ENCODE measurements at places on chromosomes 12 and 14.
A peak's percentile ranks its signal among the peaks of the same experiment; 100 is the strongest.

DNA sequence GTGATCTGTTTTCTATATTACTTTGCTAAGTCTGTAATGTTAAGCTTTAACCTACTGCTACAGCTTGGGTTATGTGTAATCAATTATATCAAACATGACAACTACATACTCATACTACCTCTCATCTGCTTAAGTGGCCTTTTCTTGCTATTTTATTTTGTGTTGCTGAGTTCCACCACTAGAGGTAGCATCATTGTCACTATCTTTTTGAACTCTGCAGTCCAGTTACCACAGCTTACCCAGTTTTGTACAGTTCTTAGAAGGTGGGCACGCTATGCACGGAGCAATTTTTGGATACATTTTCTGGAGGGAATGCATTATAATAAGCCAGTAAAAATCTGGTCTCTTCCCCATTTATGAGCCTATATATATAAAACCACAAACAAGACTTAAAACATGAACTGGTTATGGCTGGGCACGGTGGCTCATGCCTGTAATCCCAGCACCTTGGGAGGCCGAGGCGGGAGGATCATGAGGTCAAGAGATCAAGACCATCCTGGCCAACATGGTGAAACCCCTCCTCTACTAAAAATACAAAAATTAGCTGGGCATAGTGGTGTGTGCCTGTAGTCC lies 48.5 kb downstream of the SAV1 start:
- DNase-seq: peak; percentile 23

GRCh38 chr12:70577283-70577634 lies 60.0 kb downstream of the PTPRB start:
- no peak for DNase-seq

GRCh38 chr12:111482462-111482861 lies 76.7 kb downstream of the SH2B3 start:
- no peak for DNase-seq

DNA sequence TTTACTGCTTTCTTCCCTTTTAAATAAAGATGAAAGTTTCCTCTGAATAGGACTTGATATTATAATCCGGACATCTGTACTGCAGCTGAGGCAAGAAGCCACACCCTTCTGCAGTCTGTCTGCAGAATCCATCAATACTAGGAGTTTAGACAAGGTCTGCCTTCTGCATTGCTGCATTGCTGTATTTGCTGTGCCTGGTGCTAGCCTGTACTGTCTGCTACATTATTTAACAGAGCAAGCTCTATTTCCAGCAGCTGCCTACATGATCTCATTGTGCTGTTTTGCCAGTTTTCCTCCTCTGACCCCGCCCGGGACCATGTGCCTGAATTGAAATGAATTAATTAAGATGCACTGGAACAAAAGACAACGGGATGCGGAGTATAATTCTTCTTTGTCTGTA lies 1.7 kb downstream of the TUBA1A start:
- peak; percentile 31 for DNase-seq

- no peak for DNase-seq
These were observed 91.8 kb downstream of the ST8SIA1 start for GRCh38 chr12:22242726-22243125.

DNA sequence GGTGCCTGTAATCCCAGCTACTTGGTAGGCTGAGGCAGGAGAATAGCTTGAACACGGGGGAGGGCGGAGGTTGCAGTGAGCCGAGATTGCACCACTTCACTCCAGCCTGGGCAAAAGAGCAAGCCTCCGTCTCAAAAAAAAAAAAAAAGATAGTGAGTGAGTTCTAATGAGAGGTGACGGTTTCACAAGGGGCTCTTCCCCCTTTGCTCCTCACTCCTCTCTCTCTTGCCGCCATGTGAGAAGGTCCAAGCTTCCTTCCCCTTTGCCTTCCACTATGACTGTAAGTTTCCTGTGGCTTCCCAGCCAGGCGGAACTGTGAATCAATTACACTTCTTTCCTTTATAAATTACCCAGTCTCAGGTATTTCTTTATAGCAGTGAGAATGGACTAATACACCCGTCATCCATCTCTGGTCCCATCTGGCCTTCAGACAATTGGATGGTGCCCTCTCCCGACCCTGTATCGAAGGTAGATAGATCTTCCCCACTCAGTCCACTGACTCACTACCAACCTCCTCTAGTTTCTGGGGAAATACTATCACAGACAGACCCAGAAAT lies 27.0 kb upstream of the RCOR1 start:
- DNase-seq: no peak

DNA sequence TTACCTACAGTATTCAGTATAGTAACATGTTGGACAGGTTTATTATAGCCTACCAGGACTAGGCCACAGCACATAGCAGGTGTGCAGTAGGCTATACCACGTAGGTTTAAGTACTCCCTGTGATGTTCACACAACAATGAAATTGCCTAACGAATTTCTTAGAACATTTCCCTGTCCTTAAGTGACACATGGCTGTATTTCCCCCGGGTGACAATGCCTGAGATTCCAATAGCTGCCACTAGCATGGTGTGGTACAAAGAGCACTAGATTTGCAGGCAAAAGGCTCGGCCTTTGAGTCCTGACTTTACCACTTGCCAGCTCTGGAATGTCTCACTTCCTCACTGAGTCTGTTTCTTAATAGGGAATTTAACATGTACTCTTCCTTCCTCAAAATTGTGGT lies 19.7 kb downstream of the PTPN21 start:
- DNase-seq: no peak

DNA sequence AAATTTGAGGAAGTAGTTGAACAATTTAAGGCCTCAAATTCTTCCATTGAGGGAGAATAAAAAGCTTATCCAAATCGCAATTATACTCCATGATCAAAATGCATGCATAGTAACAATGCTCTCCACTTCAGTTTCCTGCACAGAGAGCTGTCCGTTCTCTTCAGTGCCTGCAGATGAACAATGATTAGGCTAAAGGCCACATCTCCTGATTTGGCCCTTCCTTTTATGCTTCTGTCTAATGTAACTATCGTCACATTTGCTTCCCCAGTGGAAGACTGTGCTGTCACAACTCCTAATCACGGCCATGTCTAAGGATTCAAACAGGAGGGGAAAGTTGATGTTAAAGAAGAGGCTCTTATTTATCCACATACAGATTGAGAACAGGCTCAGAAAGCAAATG lies 113.6 kb upstream of the NPAS3 start:
- no peak for DNase-seq

GRCh38 chr14:22865424-22866405 lies 5.8 kb upstream of the LRP10 start:
- DNase-seq: no peak

DNA sequence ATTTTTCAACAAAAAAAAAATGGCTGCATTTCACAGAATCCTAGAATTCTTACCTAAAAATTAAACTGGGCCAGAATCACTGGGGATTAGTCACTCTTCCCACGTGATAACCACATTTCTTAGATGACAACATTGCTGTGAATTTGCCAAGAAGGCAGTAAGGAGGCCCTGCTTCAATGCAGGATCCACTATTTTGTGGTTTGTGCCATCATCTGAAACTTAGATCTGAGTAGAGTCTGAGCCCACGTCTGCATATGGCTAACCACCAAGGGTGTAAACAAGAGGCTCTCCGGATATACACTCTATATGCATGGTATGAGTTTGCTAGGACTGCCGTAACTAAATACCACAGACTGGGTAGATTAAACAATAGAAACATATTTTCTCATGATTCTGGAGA lies 24.4 kb upstream of the TBX5 start:
- DNase-seq: peak; percentile 7

DNA sequence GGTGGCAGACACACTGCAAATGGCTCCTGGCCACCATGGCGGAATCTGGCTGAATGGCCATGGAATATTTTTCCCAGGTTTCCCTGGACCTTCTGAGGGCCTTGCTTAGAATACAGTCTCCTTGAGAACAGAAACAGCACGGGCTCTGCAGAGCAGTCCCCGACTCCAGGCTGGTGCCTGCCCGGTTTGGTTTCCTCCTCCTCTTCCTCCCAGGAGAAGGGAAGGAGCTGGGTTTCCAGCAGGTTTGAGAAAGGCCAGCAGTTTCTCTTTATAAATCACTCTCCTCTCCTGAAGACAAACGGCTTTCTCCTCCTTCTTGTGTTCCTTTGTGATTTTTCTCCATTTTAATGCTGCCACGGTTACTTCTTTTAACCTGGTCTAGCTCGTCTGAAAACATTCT lies 106.8 kb upstream of the RFLNA start:
- DNase-seq: no peak

- DNase-seq: no peak
These were observed 362.2 kb downstream of the CCDC91 start for GRCh38 chr12:28552251-28552970.

- no peak for DNase-seq
These were observed 106.3 kb downstream of the OTX2 start for GRCh38 chr14:56703947-56704346.

- DNase-seq: no peak
These were observed 7.0 kb downstream of the MYL2 start for GRCh38 chr12:110913119-110914056.

- no peak for DNase-seq
These were observed 5.0 kb upstream of the KCNK13 start for GRCh38 chr14:90056826-90057225.

DNA sequence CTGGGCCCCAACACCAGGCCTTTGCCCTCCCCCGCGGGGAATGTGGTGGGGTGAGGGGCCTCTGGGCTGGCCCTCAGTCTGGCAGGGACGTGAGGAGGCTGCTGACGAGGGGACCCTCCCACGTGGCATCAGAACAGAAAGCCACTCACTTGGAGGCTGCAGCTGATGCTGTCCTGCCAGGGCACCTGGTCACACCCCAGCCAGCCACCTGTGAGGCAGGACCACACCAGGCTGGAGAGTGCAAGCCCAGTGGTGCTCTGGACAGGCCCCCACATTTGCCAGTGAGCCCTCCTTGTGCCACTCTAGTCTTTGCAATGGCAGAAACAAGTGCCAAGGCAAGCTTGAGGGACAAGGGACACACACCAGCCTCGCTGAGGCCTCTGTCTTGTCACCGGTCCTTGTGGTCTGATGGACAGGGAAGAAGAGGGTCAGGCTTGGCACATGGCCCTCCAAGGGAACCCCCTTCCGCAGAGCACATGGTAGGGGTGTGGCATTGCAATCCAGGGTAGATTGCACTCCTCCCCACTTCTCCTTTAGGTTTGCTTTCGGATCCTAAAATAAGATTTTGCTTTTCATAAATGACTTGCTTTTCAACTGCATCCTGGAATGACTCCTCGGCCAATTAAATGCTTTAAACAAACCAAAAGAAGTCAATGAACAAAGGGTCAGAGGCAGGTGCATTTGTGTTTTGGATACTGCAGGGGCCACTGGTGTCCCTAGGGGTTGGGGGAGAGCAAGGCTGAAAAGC lies 53.7 kb downstream of the CCDC88C start:
- DNase-seq: no peak

- peak; percentile 51 for DNase-seq
These were observed 440 bp upstream of the ISM2 start for GRCh38 chr14:77498984-77499527.

GRCh38 chr14:80901260-80901659 lies 40.3 kb downstream of the CEP128 start:
- DNase-seq: no peak

GRCh38 chr12:54371328-54372112 lies 7.2 kb upstream of the GPR84 start:
- DNase-seq: no peak

GRCh38 chr14:23119363-23120327 lies 590 bp upstream of the CEBPE start:
- DNase-seq: no peak

- no peak for DNase-seq
These were observed 45.6 kb downstream of the AACS start for GRCh38 chr12:125110641-125111360.

GRCh38 chr14:23054000-23054811 lies 3.1 kb downstream of the CDH24 start:
- DNase-seq: no peak

GRCh38 chr12:40351976-40352375 lies 127.2 kb downstream of the LRRK2 start:
- no peak for DNase-seq

GRCh38 chr14:74737753-74738325 lies 24.9 kb downstream of the FCF1 start:
- DNase-seq: no peak

DNA sequence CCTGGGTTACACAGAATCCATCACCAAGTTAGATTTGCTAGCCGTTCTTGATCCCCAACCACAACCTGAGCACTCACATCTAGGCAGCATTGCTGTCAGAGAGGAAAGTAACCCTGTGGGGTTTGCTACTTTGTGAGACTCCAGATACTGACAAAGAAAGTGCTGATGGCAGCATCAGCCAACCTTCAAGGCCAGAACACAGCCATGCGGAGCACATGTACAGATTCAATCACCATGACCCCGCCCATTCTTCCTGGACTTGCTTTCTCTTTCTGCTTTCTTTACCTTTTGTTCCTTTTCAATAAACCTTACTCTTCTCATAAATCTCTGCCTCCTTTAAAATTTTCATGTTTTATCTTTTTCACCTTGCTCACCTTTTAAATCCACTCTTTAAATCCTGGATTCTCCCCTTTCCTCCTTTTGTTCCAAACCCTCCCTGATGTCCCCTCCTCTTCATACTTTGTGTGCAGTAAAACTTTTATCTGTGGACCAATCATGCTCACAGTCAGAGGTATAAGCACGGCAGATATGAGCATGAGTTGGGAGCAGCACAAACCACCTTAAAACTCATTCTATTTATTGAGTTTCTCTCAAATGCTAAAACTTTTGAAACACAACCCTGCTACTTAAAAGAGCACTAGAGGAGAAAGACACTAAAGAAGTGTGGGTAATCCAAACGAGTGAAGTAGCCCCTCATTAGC lies 21.9 kb upstream of the CERS5 start:
- DNase-seq: no peak

DNA sequence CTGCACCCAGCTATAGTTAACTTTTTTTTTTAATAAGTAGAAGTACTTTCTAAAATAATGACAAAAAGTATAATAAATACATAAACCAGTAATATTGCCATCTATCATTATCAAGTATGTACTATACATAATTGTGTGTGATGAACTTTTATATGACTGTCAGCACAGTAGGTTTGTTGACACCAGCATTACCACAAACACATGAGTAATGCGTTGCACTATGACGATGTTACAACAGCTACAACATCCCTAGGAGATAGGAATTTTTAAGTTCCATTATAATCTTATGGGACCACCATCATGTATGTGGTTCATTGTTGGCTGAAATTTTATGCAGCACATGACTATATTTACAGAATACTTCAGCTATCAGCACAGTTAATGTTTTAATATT lies 62.9 kb upstream of the VSX2 start:
- DNase-seq: no peak

DNA sequence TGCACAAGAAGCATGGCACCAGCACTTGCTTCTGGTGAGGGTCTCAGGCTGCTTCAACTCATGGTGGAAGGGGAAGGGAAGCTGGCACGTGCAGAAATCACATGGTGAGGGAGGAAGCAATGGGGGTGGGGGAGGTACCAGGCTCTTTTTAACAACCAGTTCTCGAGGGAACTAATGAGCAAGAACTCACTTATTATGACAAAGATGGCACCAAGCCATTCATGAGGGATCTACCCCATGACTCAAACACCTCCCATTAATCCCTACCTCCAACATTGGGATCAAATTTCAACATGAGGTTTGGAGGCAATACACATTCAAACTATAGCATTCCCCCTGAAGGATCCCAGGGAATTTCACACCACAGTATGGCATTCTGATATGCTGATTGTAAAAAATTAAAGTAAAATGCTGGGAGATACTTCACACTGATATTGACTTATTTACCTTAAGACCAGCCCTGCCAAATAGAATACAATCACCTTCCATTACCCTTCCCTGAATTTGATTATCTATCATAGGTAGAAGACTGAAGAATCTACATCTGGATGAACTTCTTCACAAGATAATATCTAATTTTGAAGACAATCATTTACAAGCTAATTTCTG lies 201.7 kb upstream of the PLXNC1 start:
- DNase-seq: no peak

- DNase-seq: no peak
These were observed 104.4 kb upstream of the TMEM132D start for GRCh38 chr12:130008241-130008640.
